CD4-positive, alpha-beta memory T cell (primary cell): ENCODE measurements at places on chromosomes 1 and 21.

- no peak for DNase-seq
- no peak overlapping the region for H3K4me3 ChIP-seq
- no peaks in the 10 kb centered on the region for H3K27me3 ChIP-seq
- no peaks in the 10 kb centered on the region for H3K36me3 ChIP-seq
- no peak overlapping the region for H3K27ac ChIP-seq
These were observed 73.2 kb downstream of the DISC1 start for GRCh38 chr1:231699784-231700183.

GRCh38 chr21:32732544-32732943 lies 4.7 kb upstream of the SYNJ1 start:
- H3K27ac ChIP-seq = no peak overlapping the region
- DNase-seq = no peak
- H3K4me1 ChIP-seq = peaks cover 32% of the 10 kb centered on the region
- H3K4me3 ChIP-seq = no peak overlapping the region
- H3K27me3 ChIP-seq = no peaks in the 10 kb centered on the region

DNA sequence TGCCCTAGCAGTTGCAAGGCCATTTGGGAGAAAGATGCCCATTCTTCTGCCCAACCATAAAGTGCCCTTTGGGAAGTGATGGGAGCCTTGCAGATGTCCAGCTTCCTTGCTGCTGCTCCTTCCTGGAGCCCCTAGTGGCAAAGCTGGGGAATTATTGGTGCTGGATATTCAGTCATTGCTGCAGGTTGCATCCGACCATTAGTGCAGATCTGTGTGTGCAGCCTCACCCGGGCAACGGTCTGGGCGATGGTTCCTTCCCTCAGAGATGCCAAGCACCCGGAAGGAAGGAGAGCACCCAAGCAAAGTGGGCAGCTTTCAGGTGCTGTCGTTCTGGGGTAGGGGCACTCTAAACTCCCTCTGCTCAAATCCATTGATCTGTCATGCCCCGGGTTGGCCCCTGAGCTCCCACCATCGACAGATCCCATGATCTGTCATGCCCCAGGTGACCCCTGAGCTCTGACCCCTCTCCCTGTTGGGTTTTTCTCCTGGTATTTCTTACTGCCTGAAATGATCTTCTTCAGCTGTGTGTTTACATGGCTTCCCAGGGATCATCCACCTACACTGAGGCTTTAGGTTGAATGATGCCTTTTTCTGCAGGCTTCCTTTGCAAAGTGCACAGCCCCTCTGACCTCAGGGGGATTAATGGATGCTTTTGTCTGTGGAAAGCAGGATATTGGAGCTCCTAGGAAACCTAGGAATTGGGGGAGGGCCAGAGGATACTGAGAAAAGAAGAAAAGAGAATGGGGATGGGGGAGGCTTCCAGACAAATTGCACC lies 467.5 kb downstream of the PTPRU start:
- no peak for DNase-seq
- H3K4me1 ChIP-seq = no peaks in the 10 kb centered on the region
- H3K27ac ChIP-seq = no peak overlapping the region
- H3K27me3 ChIP-seq = peaks cover 6% of the 10 kb centered on the region
- H3K4me3 ChIP-seq = no peak overlapping the region

DNA sequence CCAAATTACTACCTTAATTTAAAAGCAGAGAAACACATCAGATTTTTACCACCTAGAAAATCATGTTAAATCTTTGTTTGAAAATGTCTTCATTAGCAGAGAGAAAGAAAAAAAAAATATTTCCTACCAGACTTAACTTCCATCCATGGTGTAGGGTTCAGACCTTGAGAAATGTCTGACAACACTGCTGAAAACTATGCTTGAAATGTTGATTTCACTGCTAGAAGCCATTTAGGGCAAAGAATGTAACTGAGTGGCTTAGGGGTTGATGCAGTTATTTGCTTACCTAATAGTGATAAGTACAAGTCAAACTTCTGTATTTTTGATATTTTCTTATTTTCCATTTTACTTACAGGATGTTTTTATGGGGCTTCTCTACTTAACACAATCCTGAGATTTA lies 495.6 kb upstream of the NEGR1 start:
- H3K4me3 ChIP-seq = no peak overlapping the region
- H3K36me3 ChIP-seq = no peaks in the 10 kb centered on the region
- H3K4me1 ChIP-seq = no peaks in the 10 kb centered on the region
- H3K27me3 ChIP-seq = no peaks in the 10 kb centered on the region
- no peak for DNase-seq
